NCI-H345 (cell line): ENCODE measurements at places on chromosomes 3 and 15.

- peak; percentile 45 for DNase-seq
Observed at GRCh38 chr3:86563400-86563970, 427.5 kb downstream of the VGLL3 start.

- no peak for DNase-seq
Observed at GRCh38 chr15:88393719-88394519, 73.3 kb downstream of the MRPL46 start.

GRCh38 chr15:38788918-38789317, 224.3 kb upstream of the RASGRP1 start:
- peak; percentile 2 for DNase-seq

DNA sequence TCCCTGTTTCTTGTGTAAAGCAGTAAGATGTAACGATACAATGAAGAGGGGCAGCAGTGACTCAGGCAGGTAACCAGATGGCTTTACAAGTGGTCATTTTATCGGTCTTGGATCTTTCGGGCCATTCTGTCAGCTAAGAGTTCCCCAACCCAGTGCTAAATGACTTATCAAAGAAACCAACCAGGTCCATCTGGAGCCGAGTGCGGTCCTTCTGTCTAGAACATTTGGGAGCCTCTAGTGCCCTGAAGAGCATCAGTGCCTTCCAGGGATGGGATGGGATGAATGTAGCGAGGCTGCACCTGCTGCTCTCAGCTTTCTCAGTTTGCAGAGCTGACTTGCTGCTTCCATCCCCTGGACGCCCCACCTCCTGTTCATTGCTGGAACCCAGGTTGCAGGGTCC, 131.7 kb upstream of the AGBL1 start:
- DNase-seq = no peak

DNA sequence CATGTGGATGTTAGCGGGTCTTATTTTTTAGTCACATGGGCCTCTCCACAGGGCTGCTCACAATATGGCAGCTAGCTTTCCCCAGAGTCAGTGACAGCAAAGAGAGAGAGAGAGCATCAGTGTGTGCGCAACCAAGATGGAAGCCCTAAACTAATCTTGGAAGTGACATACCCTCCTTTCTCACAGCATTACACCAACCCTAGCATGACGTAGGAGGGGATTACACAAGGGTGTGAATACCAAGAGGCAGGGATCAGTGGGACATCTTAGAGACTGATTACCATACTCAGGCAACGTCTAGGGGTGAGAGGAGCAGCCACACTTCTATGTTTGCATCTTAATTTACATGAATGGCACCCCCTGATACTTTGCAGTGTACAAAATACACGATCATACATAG, 3.5 kb upstream of the UBE2E2 start:
- DNase-seq = no peak

GRCh38 chr3:185150561-185150960, 2.3 kb downstream of the C3orf70 start:
- no peak for DNase-seq

- no peak for DNase-seq
Observed at GRCh38 chr3:66133050-66133757, 87.6 kb upstream of the SLC25A26 start.

DNA sequence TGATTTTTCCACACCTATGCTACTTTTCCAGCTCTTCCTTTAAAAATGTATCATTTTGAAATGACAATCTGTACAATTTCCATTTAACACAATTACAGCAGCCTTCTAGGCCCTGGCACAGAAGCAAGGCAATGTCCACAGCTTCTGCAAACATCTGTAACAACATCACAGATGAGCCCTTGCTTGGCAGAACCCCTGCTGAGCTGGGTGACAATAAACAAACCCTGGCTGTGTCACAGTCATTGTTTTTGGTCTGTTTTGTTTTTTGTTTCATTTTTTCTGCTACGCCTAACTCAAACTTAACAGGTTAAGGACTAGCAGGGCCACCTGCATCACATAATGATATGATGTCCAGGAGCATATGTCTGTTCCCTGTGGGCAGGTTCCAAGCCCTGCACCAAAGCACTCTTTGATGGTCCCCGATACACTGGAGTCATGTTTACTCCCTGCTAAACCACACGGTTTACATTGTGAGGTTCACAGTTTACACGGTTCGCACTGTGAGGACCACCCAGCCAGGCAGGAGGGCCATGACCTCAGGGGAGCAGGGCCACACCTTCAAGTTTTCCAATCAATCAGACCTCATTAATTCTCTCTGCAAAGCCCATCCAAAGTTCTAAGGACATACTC, 186.8 kb upstream of the CHRNA7 start:
- DNase-seq = peak; percentile 53

DNA sequence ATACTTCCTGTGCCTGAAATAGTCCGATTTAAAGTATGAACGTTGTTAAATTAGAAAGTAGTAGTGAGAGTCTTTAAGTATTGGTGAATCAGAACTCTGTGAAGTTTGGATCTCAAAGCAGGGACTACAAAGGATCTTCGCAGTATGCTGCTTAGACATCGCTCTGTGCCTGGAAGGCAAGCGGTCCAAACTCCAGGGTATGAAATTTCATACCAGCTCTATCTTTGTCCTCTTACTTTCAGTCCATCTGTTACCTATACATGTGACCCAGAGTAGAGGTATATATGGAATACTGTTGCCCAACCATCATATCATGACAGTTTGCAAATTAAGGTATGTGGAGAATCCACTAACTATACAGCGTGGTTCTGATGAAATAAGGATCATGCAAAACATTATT, 34.5 kb downstream of the VPS8 start:
- DNase-seq = no peak

GRCh38 chr15:50231761-50232160, 33.8 kb downstream of the HDC start:
- DNase-seq = no peak

- DNase-seq = peak; percentile 8
Observed at GRCh38 chr3:97121386-97121785, 307.0 kb downstream of the EPHA6 start.

GRCh38 chr3:66047311-66048050, 8.8 kb upstream of the MAGI1 start:
- DNase-seq = no peak

DNA sequence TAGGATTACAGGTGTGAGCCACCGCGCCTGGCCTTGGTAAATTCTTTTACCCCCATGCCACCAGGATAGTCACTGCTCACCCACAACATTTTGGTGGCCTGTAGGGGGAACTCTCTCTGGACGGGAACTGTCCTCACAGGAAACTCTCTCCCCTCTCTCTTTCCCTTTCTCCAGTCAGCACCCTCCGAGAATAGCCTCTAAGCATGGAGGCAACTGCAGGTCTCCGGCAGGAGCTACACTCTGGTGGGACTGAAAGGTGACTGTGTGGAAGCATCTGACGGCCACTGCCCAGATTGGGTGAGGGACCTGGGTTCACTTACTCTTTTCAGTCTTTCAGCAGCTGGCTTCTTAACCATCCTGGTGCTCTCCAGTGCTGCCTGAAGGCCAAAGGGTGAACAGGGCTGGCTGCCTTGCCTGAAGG, 21.3 kb downstream of the TRANK1 start:
- no peak for DNase-seq

DNA sequence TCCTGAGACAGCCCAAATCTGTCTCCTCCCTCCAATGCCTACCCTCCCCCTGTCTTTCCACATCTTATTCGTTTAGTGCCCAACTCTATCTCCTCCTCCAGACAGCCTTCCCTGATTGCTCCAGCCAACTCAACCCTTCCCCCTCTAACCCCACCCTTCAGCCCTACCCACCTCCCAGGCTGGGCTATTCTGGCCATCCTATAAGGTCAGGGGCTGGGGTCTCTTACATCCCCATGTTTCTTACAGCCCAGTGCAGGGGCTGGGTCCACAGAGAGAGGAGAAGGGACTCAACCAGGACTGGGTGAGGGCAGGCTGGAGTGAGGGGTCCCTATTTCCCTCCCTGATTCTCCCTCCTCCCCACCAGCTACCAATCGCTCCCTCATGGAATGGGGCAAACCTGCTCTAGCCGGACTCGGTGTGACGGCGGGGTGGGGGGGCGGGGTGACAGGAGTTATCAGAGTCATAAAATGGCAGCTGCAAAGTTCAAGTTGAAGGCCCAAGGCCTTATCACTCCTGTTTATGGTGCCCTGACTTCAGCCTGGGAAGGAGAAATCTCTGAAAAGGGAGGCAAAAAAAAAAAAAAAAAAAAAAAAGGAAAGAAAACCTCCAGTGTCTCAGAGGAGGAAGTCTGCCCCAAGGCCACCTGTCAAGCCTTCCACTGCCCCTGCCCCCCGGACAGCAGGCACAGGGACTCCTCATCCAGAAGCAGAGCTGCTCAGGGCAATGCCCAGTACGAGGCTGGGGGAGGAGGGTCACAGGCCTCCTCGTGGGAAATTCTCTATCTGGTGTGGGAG, 2.1 kb downstream of the VIPR1 start:
- no peak for DNase-seq

GRCh38 chr3:173501931-173502489, 104.5 kb downstream of the NLGN1 start:
- no peak for DNase-seq

DNA sequence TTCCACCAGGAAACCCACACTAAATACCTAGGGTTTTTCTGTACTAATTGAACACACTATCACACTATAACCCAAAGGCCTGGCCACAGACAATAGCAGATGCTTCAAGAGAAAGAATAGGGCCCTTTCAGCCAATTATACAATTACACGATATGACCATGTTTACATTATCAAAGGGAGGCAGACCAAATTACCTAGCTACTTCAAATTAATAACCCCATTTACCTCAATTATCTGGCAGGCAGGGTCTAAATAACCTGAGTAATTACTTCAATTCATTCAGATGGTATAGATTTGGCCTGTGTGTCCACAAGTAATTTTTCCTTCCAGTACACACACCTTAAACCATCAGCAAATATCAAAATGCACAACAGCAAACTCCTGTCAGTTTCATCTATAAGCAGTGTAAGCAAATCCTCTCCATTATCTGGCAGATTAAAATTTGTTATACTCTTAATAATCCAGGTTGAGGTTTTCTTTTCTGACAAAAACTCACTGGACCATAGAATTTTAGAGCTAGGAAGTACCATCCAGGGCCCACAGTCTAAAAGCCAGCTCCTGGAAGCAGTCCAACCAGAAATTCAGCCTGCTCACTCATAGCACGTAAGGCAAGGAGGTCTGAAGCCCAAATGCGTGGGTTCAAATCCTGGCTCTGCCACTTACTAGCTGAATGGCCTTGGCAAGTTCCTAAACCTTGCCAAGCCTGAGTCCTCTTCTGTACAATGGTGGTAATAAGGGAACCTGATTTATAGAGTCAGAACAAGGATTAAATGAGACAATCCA, 51.8 kb downstream of the RFTN1 start:
- no peak for DNase-seq

DNA sequence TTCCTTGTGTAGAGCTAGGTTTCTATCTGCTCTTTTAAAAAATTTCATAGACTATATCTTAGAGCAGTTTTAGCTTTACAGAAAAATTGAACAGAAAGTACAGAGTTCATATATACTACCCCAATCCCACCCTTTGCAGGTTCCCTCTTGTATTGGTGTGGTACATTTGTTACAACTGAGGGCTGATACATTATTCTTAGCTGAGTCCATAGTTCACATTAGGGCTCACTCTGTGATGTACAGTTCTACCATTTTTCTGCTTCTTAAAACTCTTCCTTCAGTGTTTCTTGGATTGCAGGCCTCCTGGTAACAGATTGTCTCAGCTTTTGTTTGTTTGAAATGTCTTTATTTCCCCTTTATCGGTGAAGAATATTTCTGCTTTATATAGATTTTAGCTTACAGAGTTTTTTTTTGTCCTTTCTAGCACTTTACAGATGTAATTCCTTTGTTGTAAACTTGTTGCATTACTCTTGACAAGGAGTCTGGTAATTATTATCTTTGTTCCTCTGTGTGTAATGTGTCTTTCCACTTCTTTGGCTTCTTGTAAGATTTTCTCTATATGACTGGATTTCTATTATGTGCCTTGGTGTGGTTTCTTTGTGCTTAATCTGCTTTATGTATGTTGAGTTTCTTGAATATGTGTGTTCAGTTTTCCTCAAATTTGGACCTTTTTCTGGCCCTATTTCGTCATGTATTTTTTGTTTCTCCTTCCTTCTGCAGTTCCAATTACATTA, 25.3 kb downstream of the MEF2A start:
- no peak for DNase-seq

DNA sequence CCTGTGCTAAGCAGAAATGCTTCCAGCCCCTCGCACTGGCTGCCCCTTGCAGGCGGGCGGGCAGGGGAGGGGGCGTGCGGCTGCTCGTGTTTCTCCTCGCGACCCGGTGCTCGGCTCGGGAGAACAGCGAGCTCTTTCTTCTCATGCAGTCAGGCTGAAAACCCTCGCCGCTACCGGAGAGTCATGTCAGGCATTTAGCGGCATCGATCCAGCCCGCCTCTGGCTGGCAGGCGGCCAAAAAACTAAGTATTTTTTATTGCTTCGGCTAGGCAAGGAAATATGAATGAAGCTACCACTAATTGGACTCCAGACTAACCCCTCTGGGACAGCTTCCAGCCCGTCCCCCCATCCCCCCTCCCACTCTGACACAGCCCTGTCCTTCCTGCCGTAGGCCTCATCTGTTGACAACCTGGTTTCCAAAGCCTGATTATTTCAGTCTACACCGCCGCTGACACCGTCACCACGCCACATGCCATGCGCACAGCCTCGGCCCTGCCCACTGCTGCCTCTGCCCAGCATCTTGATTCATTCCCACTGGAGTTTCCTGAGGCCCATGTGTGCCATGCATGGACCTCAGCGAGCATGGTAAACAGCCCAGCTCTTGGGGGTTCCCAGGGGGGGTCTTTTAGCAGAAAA, 35.3 kb downstream of the TLE3 start:
- DNase-seq = peak; percentile 94

- DNase-seq = no peak
Observed at GRCh38 chr15:68734352-68734751, 86.3 kb downstream of the ANP32A start.

GRCh38 chr3:65093641-65094040, 405.8 kb upstream of the ADAMTS9 start:
- DNase-seq = no peak

DNA sequence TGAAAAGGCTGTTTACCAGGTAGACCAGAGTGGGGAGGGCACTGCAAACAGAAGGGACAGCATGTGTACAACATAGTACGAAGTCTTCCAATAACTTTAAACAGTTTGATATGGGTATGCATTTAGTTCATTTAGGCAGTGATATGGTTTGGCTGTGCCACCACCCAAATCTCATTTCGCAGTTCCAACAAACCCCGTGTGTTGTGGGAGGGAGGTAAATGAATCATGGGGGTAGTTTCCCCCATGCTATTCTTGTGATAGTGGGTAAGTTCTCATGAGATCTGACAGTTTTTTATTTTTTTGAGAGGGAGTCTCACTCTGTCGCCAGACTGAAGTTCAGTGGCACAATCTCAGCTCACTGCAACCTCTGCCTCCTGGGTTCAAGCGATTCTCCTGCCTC, 7.6 kb upstream of the RAMAC start:
- no peak for DNase-seq
